ENCODE measurements at places on chromosomes 12 and 14.

DNA sequence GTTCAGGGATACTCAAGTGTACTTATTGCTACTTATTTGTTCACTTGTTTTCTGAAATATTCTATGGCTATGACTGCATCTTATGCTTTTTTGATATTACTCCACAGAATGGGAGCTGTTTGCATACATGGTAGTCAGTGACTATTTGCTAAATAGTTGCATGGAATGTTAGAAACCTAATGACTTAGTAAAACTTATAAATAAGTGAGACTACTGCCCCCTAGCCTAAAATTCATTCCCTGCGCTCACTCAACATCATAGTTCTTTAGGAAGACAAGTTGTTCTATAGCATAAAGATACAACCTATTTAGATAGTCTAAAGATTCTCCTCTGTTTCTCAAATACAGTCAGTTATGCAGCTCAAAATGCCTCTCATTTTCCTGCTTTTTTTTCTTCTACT, 305.5 kb downstream of the CEP128 start:
- DNase-seq: no peak

DNA sequence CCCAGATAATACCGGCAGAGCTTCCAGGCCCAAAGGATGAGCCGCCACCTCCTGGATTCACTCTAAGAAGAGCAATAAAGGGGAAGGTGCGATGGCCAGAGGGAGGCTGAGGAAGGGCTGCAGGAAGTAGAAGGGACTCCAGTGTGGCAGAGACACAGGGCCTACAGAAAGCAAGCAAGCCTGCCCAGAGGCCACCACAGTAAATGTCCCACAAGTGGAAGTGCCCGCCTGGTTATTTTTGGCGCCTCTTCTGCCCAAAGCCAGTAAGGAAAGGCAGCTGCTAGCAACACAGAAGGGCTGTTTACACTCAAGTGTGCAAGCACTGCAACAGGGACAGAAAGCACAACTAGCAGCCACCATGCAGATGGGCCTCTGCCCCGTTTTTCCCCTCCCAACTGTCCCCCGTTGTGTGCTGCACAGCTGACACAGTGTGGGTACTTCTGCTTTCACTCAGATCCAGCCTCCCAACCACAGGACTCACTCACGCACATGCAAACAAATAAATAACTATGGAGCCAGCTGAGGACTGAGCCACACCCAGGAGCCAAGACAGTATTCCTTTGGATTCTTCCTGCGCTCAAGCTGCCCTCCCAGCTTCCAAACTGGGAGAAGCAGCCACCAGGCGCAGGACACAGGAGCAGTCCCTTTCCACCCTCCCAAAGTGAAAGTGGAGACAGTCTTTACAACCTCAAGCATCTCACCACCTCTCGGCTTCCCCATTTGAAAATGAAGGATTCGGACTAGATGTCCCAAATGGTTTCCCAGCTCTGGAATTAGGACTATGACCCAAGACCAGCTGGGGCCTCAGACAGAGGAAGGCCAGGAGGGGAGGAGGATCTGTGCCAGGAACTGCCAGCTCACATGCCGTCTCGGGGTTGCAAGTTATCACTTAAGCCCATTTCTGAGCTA, 40.0 kb upstream of the PNMA1 start:
- peak; percentile 53 for DNase-seq

DNA sequence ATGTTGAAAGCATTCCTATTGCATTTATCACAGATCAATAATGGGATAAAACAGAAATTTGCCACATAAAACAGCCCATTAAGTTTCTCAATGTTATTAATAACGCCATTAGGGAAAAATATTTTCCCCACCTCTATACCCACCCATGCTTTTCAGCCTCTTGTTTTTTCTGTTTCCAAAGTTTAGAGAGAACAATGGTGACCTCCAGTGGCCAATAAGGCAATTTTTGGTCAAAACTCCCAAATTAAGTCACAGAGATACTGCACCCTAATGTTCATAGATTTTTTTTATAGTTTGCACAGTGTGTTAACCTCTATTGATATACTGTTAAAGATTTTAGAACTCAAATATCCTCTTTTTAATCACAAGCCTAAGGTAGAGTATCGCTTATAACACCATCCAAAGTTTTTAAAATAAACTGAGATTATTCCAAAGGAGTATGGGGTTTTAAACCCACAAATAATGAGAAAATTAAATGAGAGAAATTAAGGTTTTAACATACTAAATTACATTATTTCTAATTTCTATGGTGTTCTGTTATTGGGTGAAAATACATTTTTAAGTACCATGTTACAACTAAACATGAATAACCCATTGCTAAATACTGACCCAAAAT, 184.7 kb upstream of the DCN start:
- DNase-seq: no peak

GRCh38 chr12:91567100-91567485, 384.5 kb upstream of the DCN start:
- DNase-seq: no peak

GRCh38 chr14:103740991-103741689, 25.5 kb downstream of the ZFYVE21 start:
- DNase-seq: no peak

GRCh38 chr14:89187501-89187900, 229.5 kb downstream of the FOXN3 start:
- DNase-seq: no peak

- no peak for DNase-seq
Measured at GRCh38 chr12:54369597-54370131, 5.4 kb upstream of the GPR84 start.

- DNase-seq: no peak
Measured at GRCh38 chr12:49821373-49822287, 6.6 kb downstream of the NCKAP5L start.

DNA sequence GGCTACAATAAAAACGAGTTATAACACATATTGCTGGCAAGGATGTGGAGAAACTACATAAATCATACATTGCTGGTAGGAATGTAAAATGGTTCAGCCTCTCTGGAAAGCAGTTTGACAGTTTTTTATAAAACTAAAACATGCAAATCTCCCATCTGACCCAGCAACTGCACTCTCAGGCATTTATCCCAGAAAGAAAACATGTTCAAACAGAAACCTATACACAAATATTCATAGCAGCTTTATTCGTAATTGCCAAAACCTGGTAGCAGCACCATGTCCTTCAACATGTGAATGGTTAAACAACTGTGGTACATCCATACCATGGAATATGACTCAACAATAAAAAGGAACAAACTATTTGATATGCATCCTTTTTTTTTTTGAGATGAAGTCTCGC, 10.1 kb upstream of the TMCC3 start:
- no peak for DNase-seq

GRCh38 chr14:68124979-68125731, 305.6 kb downstream of the RAD51B start:
- DNase-seq: no peak

- no peak for DNase-seq
Measured at GRCh38 chr12:59548930-59549329, 46.9 kb upstream of the SLC16A7 start.

GRCh38 chr14:70807898-70808415, 1.4 kb downstream of the MAP3K9 start:
- DNase-seq: no peak

DNA sequence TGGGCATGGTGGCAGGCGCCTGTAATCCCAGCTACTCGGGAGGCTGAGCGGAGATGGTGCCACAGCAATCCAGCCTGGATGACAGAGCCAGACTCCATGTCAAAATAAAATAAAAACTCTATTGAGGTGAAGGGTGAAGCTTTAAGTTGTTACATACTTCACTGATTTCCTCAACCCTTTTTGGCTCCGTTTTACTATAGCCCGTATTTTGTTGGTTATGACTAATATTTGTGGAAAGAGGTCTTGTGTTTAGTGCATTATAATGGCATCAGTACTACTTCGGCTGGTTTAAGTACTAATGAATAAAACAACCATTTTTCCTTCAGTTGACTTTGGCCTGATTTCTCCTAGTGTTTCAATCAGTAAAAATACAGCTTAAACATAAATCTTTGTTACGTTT, 27.0 kb upstream of the SLC2A14 start:
- DNase-seq: no peak

GRCh38 chr12:122318607-122319605, 52.6 kb upstream of the VPS33A start:
- no peak for DNase-seq

Data from hippocampal formation (tissue), 2 donors.